ENCODE measurements at places on chromosomes 4 and X.
A peak's percentile ranks its signal among the peaks of the same experiment; 100 is the strongest.

DNA sequence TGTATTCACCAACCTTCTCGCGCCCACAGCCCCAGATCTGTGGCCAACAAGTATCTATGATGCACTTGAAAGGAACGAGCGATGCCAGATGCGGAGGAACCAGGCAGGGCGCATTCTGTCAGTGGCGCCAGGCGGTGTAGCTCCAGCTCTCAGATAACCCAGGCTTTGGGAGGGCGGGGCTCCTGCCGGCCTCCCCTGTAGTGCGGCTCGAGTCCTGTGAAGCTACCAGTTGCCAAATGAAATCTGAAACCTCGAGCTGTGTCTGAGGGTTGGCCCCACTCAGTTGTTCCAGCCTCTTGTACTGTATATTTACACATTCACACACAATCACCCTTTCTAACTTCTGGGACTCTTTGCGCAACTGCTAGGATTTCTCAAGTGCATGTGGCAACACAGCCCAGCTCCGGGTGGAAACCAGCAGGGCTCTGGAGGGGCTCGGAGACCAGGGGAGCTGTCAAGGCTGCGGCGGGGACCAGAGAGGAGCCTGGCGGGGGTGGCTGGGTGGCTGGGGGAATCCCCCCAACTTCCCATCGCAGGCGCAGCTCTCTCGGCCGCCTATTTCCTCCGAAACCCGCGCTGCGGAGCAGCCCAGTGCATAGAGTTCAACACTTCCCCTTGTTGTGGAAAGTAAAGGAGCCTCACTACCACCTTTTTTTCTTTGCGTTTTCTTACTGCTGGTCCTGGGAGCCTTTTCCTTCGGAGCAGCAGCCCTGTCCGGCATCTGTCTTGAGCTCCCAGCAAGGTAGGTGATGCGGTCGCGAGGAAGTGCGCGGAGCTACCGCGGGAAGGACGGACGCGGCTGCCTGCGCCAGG lies at the start of gene ARHGAP24:
Gene ARHGAP24 (plus strand): TSS at position 333 of the 813 bp plus-strand sequence.
- DNase-seq, result peak; percentile 73

DNA sequence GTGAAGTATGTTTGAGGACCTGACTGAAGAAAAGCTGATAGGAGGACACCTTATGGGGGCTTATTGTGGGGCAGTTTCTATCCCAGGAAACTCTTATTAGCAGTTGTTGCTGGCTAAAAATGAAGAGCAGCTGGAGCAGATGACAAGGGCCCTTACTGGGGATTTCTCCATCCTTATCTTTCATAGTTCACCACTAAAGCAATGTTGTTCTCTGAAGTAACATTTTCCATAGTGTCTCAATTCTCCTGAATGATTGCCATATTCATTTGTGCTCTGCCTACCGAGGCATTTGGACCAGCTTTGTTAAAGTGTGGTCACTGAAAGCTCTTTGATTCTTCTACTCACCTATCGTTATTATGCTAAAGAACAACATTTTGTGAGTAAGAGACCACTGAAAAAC lies 7.7 kb downstream of the ENOX2 start:
- no peak for DNase-seq

GRCh38 chr4:125041372-125041930 lies 273.3 kb upstream of the FAT4 start:
- no peak for DNase-seq

GRCh38 chr4:95742872-95743271 lies 97.0 kb upstream of the PDHA2 start:
- DNase-seq, result no peak

GRCh38 chr4:125316791-125317524 lies 2.2 kb downstream of the FAT4 start:
- DNase-seq, result peak; percentile 76

GRCh38 chr4:156101571-156101970 lies 147.9 kb upstream of the CTSO start:
- DNase-seq, result no peak

GRCh38 chr4:77501851-77502250 lies 103.8 kb upstream of the CXCL13 start:
- no peak for DNase-seq

GRCh38 chr4:78864405-78865024 lies 74.7 kb downstream of the PAQR3 start:
- DNase-seq, result no peak

- no peak for DNase-seq
Observed at GRCh38 chr4:84916227-84916626, 50.3 kb downstream of the WDFY3 start.

Data from H1 (cell line).